AG04449 (cell line): ENCODE measurements at places on chromosomes 5 and 9.

DNA sequence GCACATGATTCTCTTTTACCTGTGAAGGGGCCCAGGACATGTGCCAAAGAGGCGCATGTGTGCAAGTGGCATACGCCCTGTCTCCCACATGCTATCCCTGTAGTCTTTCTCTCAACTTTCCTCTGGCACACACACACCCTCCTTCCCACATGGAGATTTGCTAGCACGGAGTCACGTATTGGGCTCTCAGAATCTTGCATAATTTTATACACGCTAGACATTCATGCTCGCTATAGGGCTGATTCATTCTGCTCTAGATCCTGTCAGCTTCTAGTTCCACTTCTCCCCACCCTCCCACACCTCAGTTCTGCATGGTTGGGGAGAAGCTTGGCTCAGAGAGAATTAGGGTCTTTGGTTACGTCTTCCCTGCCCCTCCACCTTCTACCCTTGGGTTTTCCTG is 72.8 kb downstream of the CD180 start:
- DNase-seq, result no peak

DNA sequence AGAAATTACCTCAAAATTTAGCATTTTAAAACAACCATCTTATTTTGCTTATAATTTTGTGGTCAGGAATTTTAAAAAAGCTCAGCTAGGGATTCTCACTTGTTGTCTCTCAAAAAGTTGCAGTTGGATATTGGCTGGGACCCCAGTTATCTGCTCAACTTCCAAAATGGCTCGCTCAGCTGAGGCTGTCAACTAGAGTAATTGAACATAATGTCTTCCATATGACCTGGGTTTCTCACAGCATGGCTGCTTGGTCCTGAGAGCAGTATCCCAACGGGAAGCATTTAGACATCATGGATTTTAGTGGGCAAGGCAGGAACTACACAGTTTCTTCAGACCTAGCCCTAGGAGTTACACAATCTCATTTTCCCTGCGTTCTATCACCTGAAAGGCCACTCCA is 63.6 kb upstream of the SPEF2 start:
- DNase-seq, result no peak

- DNase-seq, result no peak
These were observed 19.9 kb upstream of the OTULINL start for GRCh38 chr5:14561741-14562140.

DNA sequence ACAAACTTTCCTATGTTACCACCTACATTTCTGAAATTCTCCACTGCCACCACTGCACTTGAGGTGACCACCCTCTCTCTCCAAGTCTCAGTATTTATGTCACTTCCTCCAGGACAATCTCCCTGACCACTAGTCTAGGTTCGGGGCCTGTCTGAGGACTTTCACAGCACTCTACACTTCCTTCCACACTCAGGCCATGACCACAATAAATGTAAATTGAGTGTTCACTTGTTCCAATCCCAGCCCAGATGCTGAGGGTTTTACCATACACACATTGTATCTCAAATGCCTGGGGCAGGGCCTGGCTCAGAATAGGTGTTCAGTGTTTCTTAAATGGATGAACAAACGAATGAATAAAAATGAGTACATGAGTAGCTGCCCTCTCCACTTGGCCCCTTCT is 26.9 kb upstream of the CCNG1 start:
- no peak for DNase-seq

DNA sequence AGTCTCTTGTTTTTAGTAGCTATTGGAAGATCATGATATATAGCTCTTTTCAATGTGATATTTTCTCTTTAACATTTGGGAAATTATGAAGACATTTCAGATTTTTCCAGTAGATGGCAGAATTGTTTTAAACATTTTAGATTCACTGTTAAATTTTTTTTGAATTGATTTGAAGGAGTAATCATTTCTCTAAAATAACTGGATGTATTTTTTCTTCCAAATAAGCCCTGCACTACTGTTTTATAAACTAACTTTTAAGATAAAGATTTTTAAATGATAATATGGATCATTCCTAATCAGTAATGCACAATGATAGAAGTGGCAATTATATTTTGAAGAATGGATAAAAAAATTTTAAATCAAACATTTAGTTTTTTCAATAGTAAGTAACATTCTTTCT is 14.2 kb downstream of the NDUFAF2 start:
- DNase-seq, result no peak

GRCh38 chr9:5556101-5556705 is 45.9 kb downstream of the PDCD1LG2 start:
- DNase-seq, result no peak

DNA sequence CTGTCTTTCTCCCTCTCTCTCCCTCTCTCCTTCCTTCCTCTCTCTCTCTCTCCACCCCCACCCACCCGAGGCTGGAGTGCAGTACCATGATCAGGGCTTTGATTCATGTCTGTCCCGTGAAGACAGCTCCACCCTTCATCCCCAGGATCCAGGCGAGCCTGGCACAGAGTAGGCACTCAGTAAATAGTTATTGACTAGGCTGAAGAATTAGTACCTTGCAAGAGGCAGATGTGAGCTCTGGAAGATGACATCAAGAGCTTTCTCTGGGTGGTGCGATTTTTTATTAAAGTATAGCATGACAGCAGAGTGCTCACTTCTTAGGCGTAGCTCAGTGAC is 24.0 kb upstream of the WDR38 start:
- no peak for DNase-seq

GRCh38 chr5:179292681-179293635 is 52.3 kb downstream of the ADAMTS2 start:
- no peak for DNase-seq

DNA sequence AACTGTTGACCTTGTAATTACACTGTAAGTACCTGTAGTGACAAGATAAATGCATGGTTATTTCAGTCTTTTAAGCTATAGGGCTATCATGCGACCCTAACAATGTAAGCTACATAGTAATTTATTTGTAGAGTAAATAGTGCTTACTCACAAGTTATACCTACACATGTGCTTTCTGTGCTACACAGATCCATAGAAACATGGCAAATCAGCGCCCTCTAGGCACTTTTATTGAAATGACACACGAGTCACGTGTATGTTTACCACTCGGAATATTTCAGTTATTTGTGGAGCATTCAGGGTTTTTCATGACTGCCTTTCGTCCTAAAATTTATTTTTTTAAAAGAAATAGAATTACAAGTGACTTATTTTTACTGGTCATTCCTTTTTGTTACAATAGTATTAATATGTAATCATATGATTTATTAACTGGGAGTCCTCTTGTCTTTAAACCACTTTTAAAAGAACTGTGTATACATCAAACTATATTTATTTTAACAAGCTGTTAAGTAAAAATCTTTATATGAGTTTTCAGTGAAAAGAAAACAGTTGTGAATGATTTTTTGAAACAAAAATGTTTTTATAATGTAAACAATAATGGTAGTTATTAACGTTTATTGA is 1242.3 kb upstream of the WWC1 start:
- no peak for DNase-seq

DNA sequence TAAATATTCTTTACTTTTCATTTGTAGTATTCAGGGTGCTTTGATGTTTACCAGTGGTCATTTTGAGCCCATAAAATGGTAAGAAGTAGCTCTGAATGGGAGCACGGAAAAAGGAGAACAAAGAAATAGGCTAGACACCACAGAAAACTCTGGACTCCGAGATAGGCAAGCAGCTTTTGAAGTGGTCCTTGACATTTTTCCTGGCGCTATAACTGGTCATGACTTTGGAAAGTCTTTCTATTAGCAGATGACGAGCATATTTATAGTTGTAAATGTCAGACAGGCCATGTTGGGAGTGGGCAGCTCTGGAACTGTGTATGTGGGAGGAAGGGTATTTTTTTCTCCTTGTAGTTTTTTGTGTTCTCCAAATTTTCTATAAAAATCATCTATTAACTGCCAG is 126.1 kb upstream of the POC5 start:
- DNase-seq, result no peak

- DNase-seq, result no peak
These were observed 70.4 kb upstream of the SNX2 start for GRCh38 chr5:122704247-122705036.

DNA sequence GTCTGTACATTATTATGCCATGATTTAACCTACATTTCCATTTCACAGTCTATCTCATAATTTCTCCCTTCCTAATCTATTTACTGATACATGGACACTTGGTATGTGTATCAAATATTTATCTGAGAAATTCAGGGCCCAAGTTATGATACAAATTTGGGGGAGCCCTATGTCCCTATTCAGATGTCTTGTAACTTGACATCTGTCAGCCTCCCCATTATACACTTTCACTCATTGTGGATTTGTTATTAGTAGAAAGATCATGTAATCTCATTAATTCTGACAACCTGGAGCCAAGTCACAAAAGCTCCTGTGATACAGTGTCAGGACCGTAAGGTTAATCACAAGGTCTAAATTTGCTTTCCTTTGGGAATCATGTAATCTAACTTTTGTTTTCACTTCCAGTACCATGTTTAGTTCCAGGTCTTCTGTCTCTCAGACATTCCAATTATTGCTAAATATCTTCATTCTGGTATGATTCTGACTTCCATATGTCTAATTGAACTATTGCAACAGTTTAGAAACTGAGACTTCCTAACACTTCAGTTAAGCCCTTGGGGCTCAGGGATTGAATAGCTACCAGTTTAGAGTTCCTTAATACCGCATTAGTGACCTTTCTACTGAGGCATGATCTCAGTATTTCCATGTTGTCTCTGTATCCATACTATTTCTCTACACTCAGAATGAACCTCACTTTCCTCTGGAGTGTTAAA is 182.9 kb upstream of the NUDT12 start:
- no peak for DNase-seq

GRCh38 chr5:59716029-59716428 is 177.5 kb downstream of the PDE4D start:
- no peak for DNase-seq

DNA sequence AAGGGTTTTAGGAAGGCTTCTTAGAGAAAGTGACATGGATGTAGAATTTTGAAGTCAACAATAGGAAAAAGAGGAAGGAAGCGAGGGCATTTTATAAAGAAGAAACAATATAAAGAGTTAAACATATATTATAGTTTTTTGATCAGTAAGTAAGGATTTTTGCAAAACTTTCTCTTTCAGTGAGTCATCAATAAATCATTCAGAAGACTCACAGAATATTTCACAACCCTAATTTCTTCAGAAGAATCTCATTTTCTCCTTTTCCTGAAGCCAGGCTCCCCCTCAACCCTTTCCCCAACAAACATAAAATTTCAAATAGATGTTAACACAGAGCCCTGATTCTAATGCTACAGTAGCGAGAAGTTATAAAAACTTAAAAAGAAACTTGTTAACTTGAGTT is 4.3 kb upstream of the COX7C start:
- no peak for DNase-seq
